Activated T-helper 1 cell treated with anti-CD3 and anti-CD28 coated beads, Interleukin-2, amount 50 U/mL, for 16 hours (primary cell): ENCODE measurements at places on chromosomes 1 and 21.
A peak's percentile ranks its signal among the peaks of the same experiment; 100 is the strongest.

- no peak for DNase-seq
These were observed 5.2 kb upstream of the PIGR start for GRCh38 chr1:206951318-206952100.

DNA sequence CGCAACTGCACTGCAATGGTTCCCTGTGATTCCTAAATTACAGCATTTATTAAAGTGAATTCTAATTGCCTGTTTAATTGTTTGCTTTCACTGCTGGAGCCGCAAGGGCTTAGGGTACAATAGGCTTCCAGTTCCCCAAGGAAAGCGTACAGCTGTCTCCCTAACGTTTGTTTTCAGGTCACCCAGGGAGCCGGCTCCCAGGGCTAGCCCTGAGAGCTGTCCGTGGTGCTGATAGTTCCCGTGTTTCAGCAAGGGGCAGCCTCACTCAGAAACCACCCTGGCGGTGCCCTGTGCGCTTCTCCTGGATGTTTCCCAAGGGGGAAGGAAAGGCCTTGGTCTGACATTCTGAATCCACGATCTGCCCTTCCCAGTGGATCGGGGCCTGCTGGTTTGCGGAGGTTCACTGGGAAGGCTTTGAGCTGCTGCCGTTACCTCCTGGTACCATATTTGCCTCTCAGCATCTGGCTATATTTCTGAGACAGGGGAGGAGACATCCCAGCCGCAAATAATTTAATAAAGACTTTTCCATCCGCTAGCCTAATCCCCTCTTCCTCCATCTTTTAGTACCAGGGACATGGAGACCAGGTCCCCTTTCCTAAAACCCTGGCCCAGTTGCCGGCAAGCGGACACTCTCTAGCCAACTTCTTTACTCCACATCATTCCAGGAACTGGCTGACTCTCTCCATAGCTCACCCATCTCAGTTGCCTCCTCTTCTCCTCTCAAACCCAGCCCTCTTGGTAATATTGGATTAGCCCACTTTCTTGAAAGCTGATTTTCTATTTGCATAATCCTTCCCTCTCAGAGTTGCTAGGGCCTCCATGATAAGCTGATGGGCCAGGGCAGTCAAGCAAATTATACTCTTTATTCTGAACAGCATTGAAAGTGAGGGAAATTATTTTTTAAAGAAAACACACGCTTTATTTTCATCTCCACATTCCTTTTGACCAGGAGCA lies 149.0 kb downstream of the IGSF21 start:
- DNase-seq, result no peak

- DNase-seq, result no peak
These were observed 264.3 kb upstream of the PLD5 start for GRCh38 chr1:242788771-242789170.

DNA sequence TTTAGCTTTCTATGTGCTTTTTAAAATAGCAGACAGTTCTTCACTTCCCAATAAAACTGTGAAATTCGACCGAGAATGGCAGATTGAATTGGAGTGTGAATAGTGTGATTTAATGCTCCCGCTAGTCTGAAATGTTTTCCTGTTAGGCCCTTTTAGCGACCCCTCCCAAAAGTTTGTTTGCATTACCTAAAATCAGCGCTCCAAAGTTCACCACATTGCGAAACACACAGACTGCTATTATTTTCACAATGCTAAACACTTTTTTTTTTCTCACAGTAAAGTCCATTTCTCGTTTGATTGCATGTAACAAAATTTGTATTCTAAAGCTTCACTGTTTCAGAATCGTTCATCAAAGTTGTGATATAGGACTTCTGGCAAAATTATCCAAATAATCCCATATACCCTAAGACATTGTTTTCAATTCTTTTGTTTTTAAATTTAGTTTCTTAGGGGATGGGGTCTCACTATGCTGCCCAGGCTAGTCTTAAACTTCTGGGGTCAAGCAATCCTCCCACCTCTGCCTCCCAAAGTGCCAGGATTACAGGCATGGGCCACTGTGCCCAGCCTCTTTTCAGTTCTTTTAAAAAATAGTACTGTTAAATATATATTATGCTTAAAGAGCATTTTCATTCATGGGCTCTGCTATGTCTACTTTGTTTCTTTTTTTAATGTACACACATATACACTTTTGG lies 76.5 kb upstream of the USH2A start:
- no peak for DNase-seq

GRCh38 chr1:80153762-80154161 lies 1147.2 kb upstream of the ADGRL4 start:
- DNase-seq, result no peak

DNA sequence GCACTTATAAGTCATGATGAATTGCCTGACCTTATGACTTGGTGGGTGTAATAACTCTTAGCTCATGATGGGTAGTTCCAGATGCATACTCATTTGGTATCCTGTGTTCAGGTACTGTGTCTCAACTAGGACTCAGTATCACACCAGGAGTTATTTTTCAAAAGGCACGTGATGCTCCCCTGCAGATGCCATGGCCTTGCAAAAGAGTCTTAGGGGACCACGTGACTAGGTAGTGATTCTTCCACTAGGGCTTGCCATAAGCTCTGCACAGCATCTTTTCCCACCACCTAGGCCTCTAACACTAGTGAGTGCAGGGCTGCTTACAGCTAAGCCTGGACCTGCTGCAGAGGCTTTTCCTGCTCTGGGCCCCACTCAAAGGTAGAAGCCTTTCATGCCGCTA lies 3.9 kb upstream of the FCAMR start:
- DNase-seq, result no peak

DNA sequence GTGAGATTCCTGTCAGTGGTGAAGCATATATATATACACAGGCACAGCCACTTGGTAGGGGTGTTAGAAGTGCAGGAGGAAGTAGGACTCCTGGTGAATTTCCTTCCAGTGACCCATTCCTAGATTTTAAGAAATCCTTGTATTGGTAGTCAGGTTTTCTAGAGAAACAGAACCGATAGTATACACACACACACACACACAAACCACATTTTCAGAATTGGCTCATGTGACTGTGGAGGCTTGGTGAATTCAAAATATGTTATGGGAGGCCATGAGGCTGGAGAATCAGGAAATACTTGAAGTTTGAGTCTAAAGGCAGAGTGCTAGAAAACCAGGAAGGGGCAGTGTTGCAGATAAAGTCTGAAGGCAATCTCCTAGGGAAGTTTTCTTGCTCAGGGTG lies 114.2 kb downstream of the FCRL5 start:
- DNase-seq, result no peak

DNA sequence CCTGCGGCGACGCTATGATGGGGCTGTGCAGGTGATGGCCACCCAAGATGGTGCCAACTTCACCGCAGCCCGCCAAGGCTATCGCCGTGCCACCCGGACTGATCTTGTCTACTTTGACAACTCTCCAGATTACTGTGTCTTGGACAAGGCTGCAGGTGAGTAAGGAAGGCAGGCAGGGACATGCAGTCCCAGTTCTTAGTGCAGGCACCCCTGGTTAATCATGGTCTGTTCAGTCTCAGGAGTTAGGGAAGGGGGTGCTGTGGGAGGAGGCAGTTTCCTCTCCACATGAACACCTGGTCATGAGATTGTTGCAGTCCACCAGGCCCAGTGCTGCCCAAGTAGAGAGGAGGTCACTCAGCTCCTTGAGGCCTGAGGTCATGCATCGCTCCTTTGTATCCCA lies 8.5 kb downstream of the WNT2B start:
- no peak for DNase-seq

DNA sequence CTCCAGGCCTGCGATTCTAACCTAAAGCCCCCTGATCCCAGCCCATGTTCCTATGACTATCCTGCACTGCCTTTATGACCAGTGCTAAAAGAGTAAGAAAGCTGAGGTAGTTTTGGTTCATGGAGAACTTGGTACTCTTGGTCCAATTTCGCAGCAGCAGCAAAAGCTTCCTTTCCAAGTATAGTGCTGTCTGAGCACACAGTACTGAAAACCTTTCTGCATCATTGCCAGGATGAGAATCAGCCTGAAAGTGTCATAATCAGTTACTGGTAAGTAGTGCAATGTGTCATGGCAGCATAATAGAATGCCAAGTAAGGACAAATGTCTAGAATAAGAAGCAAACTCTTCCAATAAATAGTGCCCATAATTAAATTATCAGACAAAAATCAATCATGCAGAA lies 889.6 kb upstream of the ADGRL4 start:
- DNase-seq, result no peak

- no peak for DNase-seq
These were observed 25.7 kb downstream of the VPS26C start for GRCh38 chr21:37241426-37241825.

GRCh38 chr1:18820791-18821641 lies 38.4 kb downstream of the TAS1R2 start:
- DNase-seq, result peak; percentile 15
